ENCODE measurements at places on chromosomes 2 and 18.

DNA sequence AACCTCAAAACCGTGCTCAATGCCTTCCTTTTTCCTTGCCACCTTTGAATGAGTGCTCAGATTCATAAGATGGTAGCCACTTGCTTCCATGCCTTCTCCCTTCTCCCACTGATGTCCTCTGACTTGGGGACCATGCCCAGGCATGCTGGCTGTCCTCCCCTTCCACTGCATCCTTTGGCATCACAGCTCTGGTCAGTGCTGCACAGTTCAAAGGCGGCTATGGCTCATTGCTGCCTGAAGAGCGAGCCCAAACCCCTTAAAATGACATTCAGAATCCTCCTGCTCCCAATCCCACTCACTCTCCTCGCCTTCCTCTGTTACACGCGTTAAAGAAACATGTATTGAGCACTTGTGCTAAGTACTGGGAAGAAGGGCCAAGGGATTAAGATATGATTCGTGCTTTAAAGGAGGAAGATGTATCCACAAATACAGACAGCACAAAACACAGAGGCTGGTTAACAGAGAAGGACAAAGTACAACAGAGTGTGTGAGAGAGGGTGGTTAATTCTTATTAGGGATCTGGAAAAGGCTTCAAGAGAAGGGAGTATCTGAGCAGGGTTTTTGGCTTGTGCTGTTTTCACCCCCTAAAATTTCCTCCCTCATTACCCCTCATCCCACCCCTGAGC lies 81.8 kb downstream of the CERKL start:
- H3K4me3 ChIP-seq: no peak overlapping the region
- no peaks in the 10 kb centered on the region for H3K4me1 ChIP-seq
- no peak overlapping the region for H3K27ac ChIP-seq
- no peak for DNase-seq

DNA sequence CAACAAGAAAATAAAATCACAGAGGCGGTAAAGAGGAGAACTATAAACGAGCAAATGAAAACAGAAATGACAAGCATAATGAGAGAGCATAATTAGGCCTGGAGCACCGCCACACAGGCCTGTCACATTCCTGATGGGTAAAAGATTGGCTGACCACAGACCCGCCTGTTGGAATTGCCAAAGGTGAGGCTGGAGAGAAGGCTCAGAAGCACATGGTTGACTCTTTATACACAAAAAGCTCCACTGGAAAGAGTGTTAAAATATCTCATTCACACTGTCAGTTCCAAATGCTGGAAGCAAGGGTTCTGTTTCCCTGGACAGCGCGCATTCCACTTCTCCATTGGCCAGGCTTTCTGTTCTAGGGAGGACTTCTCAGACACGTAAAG lies 5.9 kb upstream of the LGALSL start:
- H3K4me3 ChIP-seq: no peak overlapping the region
- DNase-seq: no peak
- no peak overlapping the region for H3K27ac ChIP-seq
- H3K36me3 ChIP-seq: no peaks in the 10 kb centered on the region

DNA sequence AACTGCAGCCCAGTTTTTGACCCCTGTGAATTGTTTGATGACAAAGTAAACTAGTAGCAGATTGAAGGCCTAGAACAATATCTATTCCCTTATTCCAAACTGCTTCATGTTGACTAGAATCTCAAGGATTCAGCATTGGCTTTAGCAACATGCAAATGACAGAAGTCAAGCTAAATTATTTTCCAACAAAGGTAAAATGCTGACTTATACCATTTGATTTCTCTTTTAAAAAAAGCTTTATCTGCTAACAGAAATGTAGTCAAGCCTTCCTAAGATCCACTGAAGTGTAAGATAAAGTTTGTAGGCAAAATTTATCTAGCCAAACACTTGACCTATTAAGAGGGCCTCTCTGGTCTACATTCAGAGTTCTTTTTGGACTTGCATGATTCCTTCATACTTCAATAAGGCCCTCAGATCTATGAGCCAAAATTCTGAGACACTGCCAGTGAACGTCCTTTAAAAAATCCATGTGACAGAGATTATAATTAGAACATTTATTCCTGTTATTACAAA lies 9.5 kb upstream of the CYBRD1 start:
- no peaks in the 10 kb centered on the region for H3K36me3 ChIP-seq
- H3K27me3 ChIP-seq: no peaks in the 10 kb centered on the region
- H3K27ac ChIP-seq: no peak overlapping the region
- no peaks in the 10 kb centered on the region for H3K4me1 ChIP-seq
- no peak overlapping the region for H3K4me3 ChIP-seq

DNA sequence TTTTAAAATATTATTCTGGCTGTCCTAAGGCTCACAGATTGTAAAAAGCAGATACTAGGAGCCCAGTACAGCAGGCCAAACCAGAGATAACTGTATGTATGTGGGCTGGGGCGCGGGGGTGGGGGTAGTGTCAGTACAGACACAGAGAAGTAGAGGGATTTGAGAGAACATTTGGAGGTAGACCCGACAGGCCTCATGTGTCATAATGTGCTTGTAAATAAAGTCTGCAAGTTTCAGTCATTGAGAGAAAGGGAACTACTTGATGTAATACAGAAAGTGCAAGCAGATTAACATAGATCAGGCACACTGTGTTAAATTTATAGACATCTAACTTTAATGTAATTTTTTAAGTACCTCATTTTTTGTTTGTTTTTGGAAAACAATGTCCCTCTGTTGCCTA lies 7.4 kb upstream of the POLI start:
- H3K36me3 ChIP-seq: no peaks in the 10 kb centered on the region
- DNase-seq: no peak
- no peaks in the 10 kb centered on the region for H3K27me3 ChIP-seq
- no peak overlapping the region for H3K4me3 ChIP-seq

GRCh38 chr2:233021771-233022170 lies 8.7 kb upstream of the NGEF start:
- H3K36me3 ChIP-seq: no peaks in the 10 kb centered on the region
- no peak overlapping the region for H3K27ac ChIP-seq
- no peak overlapping the region for H3K4me3 ChIP-seq

DNA sequence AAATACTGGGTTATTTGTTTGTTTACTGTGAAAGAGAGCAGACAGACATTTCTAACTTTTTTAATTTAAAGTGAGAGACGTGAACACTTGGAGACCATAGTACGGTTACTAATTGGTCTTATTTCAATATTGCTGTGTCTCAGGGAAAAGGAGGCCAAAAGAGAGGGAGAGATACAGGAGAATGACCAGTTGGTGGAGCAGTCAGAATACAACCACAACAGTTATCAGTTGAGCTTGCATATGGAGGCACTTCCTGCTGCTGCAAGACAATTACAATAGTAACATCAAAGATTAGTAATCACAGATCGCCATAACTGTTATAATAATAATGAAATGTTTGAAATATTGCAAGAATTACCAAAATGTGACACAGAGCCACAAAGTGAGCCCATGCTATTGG lies 58.2 kb downstream of the TWSG1 start:
- no peak overlapping the region for H3K27ac ChIP-seq
- H3K27me3 ChIP-seq: no peaks in the 10 kb centered on the region
- DNase-seq: no peak
- H3K4me1 ChIP-seq: no peaks in the 10 kb centered on the region
- H3K4me3 ChIP-seq: no peak overlapping the region

DNA sequence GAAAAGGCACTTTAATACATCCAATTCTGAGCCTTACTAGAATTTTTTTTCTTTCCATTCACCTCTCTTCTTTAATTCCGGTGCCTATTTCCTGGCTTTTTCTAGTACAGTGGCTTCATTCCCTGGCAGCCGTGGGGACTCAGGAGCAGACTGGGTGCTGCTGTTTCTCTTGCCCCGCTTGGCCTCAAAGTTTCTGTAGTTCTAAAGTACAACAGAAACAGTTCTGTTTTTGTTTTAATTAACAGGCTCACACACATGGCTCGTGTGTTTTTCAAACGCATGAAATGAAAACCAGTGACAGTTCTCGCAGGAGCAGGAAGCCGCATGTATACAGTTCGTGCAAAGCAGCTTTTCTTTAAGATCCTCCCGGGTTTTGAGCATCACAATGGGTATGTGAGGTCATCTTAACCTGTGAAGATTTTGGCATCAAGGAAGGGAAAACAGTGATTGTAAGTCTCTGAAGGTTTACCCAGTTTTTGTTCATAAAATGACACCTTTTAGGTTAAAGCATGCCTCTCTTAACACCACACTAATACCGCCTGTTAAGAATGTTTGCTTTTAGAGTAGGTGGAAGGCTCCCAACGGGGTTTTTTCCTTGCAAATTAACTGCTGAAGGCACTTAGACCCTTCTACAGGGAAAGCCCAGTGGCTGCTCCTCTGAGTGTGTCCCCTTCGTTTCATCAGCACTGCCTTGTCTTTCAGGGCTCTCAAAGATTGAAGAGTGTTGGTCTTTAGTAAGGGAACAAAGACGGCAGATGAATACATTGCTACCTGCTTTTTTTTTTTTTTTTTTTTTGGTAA lies 5.8 kb downstream of the FZD7 start:
- peak; percentile 22 for DNase-seq
- H3K27ac ChIP-seq: no peak overlapping the region
- H3K4me3 ChIP-seq: no peak overlapping the region
- H3K4me1 ChIP-seq: no peaks in the 10 kb centered on the region
- peaks cover 75% of the 10 kb centered on the region for H3K27me3 ChIP-seq

GRCh38 chr2:241069821-241070281 lies 32.2 kb downstream of the MTERF4 start:
- no peaks in the 10 kb centered on the region for H3K27me3 ChIP-seq
- peaks cover 12% of the 10 kb centered on the region for H3K36me3 ChIP-seq
- H3K4me3 ChIP-seq: no peak overlapping the region
- DNase-seq: no peak

DNA sequence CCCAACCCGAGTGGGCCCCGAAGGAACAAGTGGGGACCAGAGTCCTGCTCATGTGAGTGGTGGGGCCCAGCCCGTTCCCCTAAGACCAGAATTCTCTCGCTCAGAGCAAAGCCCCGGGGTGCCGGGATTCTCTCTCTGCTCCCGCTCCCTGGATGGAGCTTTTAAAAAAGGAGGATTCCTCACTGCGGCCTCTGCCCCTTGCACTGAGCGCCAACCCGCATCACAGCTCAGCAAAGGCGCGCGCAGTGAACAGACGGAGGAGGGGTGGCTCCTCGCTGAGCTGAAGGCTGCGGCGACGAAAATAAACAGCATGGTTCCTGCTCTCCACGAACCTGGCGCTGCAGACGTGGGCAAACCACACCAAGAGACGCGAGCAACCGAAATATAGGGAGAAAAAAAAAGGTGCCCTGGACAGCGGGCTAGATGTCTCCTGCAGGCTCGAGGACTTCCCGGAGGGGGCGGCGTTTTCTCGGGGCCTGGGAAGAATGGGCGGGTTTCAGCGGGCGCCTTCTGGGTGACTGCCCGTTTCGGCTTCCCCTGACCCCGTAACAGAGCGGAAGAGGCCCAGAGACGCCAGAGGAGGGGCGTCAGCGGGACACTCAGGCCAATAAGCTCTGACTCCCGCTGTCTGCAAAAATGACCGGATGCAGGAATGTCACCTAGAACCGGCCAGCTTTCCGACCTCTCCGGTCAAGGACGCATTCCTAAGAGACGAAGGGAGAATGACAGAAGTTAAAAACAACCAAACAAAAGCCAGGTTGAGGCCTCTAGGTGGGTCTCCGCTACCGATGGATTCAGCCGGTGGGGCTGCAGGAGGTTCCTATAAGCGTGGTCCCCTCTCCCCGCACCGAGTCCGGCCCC lies 819 bp upstream of the KLF11 start:
- H3K4me1 ChIP-seq: no peaks in the 10 kb centered on the region
- peak overlapping the region; percentile 50 for H3K4me3 ChIP-seq
- H3K27ac ChIP-seq: no peak overlapping the region
- H3K36me3 ChIP-seq: no peaks in the 10 kb centered on the region

- H3K27ac ChIP-seq: peak overlapping the region; percentile 25
- peaks cover 14% of the 10 kb centered on the region for H3K4me1 ChIP-seq
- H3K27me3 ChIP-seq: peaks cover 33% of the 10 kb centered on the region
- DNase-seq: no peak
- peak overlapping the region; percentile 57 for H3K4me3 ChIP-seq
These were observed 502 bp downstream of the MERTK start for GRCh38 chr2:111898703-111899514.

DNA sequence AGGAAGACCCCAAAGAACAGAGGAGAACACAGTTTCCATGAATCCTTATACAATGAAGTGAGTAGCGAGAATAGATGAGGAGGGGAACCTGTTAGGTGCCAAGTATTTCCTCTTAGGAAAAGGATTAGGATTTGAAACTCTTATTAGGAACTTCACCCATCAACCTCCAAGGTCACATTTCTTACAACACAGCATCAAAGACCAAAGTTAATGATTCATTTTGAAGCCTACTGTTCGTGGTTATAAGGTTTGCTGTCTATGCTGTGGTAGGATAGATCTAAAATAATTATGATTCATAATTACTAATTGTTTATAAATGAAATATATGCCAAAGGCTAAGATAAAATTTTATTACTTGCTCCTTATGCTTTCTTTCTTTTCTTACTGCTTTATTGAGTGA lies 6.1 kb downstream of the CFAP221 start:
- peaks cover 6% of the 10 kb centered on the region for H3K27me3 ChIP-seq
- no peak overlapping the region for H3K4me3 ChIP-seq
- H3K4me1 ChIP-seq: no peaks in the 10 kb centered on the region
- no peak for DNase-seq

- H3K4me3 ChIP-seq: no peak overlapping the region
- no peaks in the 10 kb centered on the region for H3K4me1 ChIP-seq
- no peak for DNase-seq
- H3K27me3 ChIP-seq: no peaks in the 10 kb centered on the region
- no peaks in the 10 kb centered on the region for H3K36me3 ChIP-seq
- no peak overlapping the region for H3K27ac ChIP-seq
These were observed 269.6 kb downstream of the CDH20 start for GRCh38 chr18:61602836-61603235.

DNA sequence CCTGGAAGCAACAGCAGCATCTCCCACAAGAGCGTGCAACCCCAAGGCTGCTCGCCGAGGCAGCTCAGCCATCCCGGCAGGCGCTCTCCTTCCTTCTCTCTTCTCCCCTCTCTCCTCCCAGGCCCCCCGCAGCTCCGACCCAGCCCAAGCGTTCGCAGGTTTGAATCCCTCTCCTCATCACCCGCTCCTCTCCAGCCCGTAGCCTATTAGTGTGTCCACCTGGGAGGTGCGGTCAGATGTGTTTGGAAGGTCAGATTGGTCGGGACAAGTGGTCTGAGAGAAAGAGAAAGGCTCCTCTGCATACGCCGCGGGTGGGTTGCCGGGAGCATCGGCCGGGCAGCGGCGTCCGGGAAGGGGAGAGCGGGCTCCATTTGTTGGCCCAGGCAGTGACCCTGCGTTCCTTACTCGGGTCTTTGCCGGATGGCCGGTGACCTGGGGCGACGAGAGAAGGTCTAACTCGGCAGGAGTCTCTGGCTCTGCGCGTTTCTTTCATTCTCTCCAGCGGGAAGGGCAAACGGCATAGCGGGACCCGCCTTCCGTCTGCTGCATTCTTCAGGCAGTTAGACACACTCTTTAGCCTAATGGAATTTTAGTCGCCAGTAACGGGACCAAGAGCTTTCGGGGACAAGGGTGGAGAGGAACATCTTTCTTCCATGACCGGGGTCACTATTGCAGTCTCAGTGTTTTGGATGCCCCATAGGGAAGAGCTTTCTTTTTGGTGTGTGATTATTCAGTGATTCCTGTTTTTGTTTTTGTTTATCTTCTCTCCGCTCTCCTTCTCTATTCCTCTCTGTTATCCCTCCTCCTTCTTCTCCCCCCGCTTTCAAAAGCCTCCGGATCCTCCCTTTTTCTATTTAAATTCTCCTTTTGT lies 1.1 kb upstream of the TMEFF2 start:
- peaks cover 42% of the 10 kb centered on the region for H3K27me3 ChIP-seq
- H3K36me3 ChIP-seq: no peaks in the 10 kb centered on the region
- DNase-seq: no peak
- peaks cover 4% of the 10 kb centered on the region for H3K4me1 ChIP-seq

GRCh38 chr18:63402246-63403162 lies 19.8 kb downstream of the VPS4B start:
- H3K27ac ChIP-seq: no peak overlapping the region
- H3K4me3 ChIP-seq: no peak overlapping the region
- peaks cover 27% of the 10 kb centered on the region for H3K36me3 ChIP-seq
- no peaks in the 10 kb centered on the region for H3K4me1 ChIP-seq
- H3K27me3 ChIP-seq: no peaks in the 10 kb centered on the region
